ENCODE measurements at places on chromosomes 1 and 21.

DNA sequence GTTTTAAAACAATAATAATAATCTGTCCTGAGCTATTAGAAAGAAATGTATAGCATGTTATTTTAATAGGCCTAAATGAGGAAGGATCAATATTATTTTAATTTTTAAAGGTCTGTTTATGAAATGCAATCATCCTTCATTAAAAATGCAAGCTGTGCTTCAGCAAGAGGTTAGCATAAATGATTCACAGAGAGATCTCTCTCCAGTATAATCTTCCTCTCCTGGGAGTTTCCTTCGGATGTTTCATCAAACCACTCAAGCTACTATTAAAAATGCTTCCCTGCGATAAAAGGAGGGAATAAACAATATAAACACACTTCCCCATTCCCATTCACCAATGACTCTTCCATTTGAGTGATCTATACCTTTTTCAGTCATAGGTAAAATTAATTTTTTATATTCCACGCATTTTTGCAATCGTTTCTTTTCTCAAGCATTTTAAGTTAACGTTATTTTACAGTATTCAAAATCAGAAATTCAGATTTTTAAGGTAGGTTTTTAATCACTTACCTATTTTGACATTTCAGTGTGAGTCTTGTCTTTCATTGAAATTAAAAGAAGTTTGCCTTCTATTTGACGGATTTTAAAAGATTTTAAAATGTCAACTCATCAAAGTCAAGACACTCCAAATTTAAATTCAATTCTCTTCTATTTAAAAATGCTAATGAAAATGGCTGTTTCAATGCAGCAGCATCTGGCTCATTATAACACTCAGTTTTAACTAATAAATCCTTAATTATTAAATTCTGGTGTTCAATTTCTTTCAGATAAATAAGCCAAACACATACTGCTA, 64.3 kb downstream of the RERE start:
- no peak for DNase-seq

DNA sequence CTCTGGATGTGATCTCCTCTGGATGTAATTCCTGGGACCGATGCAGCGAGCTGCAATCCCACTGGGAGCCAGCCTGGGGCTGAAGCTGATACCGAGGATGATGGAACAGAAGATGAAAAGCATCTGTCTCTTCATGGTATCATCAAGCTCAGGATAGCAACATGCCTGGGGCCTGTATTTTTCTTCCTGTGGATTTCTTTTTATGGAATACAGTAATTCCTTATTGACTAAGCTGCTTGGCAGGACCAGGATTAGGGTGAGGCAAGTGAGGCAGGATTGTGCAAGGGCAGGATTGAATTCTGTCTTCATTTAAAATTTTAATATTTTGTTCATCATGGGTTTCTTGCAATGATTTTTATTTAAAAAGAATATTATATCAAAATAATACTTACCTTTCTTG, 86.6 kb downstream of the SLC25A24 start:
- no peak for DNase-seq

DNA sequence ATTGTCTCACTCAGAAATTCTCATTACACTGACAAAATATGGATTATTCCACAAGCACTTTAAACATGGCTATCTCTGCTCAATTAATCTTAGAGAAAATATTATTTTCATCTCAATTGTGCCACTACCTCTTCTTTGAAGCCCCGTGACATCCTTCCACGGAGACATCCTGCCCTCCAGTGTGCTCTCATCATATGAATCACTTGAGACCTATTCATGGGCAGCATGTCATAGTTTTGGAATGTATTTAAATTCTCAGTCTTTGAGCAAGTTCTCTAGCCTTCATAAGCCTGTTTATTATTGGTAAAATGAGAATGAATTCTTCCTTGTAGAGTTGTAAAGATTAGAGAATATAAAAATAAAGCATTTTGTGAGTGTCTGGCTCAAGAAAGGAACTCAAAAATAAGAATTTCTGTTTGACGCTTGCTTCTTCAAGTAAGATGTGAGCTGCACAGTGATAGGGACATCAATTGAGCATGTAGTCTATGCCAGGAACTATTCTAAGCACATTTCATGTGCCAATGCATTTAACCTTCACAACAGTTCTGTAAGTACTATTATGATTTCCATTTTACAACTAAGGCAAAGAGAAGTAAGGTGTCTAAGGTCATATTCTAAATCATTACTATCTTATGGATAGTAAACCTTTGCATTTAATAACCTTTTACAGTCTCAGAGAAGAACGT, 557.4 kb upstream of the ZRANB2 start:
- DNase-seq: no peak

GRCh38 chr1:2374252-2375155, 16.9 kb downstream of the MORN1 start:
- DNase-seq: no peak

DNA sequence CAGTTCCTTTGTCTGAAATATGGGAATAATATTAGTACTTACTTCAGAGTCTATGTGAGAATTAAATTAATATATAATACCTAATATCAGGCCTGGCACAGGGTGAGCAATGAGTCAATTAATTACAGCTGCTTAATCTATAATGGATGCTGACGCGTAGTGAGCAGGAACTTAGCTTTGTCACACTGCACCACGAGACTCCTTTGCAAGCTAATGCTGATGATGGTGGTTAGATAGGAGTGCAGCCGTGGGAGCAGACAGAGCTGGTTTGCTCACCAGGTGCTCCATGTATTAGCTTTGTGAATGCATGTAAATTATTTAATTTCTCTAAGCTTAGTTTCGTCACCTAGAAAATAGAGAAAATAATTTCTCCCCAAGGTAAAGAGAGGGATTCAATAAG, 35.1 kb downstream of the KCNJ15 start:
- DNase-seq: no peak

DNA sequence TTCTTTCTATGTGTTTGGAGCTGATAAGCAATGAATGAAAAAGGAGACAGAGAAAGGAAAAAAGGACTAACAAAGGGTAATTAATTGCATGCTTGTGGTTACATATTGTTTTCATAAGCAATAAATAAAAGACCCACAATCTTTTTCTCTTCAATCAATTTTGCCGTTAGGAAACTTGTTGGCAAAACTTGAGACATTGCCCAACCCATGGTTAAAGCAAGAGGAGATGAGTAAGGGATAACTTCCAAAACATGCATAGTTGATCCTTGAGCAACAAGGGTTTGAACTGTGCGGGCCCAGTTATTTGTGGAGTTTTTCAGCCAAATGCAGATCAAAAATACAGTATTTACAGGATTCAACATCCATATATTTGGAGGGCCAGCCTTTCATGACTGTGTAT, 572.4 kb downstream of the AMY1C start:
- no peak for DNase-seq

DNA sequence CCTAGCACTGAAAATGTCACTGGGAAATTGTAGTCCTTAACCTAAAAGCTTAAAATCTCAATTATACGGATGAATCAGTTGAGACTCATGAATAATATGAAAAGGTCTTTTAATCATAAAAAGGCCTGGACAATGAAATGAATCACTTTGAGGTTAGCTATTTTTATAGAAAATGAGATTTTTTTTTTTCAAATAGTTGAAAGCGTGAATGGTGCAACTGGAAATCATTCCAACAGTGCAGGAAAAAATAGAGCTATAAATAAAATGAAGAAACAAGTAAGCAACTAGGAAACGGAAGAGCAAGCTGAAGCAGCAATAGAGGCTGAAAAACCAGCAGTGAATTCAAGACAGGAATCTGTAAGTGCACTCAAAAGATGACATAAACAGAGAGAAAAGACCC, 142.9 kb downstream of the BACH1 start:
- no peak for DNase-seq

DNA sequence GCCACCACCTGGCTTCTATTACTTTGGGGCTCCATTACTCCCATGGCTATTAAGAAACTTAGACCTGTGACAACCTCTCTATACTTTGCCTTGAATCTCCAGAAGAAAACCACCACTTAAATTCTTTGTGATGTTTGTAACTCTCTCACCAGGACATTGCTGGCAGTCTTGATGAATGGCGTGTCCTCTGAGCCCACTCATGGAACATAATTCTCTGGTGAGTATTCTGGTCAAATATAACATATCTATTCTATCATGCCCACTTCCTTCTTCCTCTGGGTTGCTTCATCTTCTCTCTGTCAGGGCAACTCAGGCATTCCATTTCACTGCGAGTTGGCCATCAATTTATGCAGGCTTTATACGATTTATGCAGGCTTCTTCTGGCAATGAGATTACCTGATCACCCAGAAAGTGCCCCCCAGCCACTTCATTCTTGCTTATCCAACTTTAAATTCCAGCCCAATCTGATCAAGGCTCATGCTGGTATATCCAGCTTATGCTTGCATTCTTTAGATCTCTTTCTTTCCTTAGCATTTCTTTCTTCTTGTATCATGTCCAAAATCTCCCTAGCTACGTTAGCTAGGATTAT, 112.0 kb upstream of the CHRM3 start:
- no peak for DNase-seq

- no peak for DNase-seq
Observed at GRCh38 chr1:208170252-208170651, 73.9 kb downstream of the PLXNA2 start.

DNA sequence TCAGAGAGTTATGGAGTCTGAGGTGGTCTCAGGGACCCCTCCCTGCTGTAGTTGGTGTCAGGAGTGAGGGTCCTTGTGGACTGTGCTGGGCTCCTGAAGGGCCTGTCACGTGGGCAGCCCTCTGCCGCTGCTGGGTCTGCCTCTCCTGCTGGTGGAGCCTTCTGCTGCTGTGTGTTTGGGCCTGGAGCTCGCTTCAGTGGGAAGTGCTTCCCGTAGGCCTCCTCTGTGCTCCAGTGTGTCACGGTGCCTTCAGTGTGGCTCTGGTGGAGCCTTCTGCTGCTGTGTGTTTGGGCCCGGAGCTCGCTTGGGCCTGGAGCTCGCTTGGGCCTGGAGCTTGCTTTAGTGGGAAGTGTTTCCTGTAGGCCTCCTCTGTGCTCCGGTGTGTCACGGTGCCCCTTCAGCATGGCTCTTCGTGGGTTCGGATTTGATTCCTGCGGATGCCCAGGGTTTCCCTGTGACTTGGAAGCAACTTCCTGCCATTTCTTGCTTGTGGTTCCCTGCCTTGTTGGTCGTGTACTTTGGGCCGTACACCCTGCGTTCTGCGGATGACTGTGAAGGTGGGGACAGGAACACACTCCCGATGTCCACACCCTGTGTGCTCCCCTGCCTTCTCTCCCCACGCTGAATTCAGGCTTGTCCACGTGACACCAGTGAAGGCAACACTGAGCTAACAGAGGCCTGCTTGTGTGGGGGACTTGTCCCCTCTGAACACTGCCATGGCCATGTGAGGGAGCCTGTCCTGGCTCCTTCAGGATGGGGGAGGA, 19.5 kb downstream of the C1orf174 start:
- no peak for DNase-seq

DNA sequence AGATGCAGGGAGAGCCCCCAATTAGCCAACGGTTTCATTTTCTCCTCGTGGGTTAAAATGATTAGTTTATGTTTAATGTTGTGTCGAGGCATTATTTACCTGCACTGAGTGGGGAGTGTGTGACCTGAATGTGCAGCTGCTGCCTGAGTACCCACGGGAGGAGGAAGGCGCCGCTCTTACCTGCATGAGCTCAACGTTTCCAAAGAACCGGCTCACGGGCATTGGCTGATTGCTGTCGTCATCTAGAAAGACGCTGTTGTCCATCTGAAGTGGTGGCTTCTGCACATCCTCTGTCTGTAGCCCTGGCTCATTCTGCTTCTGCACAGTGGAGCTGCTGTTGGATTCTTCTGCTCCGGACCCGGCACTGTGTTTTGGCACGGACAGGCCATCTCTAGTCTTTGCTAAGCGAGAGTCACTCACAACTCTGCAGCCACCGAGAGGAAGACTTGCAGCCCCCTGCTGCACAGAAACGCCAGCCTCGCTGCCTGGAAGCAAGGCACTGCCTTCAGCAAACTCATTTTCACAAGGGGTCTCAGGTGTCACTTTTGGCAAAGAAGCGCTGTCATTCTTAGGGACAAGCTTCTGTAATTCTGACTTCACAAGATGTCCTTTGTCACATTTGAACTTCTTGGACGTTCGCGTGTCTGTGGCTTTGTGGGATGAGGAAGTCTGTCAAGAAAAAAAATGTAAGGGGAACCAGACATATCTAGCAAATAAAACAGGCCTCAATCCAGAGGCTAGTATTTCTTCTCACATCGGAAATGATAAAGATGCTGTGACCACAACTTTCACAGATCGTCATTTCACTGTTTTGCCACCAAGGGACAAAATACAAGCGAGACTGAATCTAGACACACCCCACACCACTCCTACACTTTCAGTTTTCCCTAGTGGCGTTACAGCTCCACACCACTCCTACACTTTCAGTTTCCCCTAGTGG, 9.4 kb downstream of the C1orf174 start:
- DNase-seq: peak; percentile 79

GRCh38 chr1:206079135-206079534, 26.2 kb downstream of the RHEX start:
- DNase-seq: no peak

- no peak for DNase-seq
Observed at GRCh38 chr1:48018799-48019198, 21.6 kb upstream of the TRABD2B start.

DNA sequence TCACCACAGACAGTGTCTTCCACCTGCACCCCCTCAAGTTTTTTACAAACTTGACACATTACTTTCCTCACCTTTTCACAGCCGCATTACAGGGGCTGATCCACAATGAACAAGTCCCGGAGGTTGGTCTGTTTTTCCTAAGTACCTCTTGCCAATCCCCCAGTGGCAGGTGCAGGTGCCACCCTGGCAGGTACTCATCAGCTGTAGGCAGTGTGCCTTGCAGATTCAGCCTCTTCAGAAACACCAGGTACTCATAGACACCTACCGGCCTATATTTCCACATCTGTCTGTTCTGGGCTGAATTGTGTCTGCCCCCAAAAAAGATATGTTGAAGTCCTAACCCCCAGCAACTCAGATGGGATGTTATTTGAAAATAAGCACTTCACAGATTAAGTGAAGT, 81.4 kb upstream of the CNIH3 start:
- no peak for DNase-seq

- DNase-seq: no peak
Observed at GRCh38 chr1:15011160-15011559, 142.4 kb upstream of the TMEM51 start.

GRCh38 chr1:22450351-22451021, 1.2 kb upstream of the ZBTB40 start:
- DNase-seq: no peak

DNA sequence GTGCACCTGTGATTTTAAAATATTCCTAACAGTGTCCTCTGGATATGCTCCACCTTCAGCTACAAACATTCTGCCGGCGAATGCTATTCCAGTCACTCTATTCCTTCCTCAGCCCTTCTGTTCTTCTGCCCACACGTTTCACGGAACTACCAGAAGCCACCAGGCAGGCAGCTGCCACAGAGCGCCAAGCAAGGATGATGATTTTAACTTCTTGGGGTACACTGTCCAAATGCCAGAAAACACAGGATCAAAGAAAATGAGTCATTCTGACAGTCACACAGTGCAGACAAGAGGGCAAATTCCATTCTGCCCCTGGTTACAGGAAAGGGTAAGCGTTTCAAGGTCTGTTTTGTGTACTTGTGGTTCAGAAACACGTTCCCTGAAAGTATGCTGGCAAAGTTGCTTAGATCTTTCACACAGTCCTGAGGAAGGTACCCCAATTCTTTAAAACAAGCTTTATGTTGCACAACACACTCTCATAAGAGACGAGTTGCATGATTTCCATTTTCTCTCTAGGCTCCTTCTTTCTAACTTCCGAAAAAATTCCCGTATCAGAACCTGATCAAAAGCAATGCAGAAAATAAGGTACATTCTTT, 508.3 kb upstream of the PKN2 start:
- DNase-seq: no peak
